ENCODE measurements at places on chromosomes 16 and 17.

DNA sequence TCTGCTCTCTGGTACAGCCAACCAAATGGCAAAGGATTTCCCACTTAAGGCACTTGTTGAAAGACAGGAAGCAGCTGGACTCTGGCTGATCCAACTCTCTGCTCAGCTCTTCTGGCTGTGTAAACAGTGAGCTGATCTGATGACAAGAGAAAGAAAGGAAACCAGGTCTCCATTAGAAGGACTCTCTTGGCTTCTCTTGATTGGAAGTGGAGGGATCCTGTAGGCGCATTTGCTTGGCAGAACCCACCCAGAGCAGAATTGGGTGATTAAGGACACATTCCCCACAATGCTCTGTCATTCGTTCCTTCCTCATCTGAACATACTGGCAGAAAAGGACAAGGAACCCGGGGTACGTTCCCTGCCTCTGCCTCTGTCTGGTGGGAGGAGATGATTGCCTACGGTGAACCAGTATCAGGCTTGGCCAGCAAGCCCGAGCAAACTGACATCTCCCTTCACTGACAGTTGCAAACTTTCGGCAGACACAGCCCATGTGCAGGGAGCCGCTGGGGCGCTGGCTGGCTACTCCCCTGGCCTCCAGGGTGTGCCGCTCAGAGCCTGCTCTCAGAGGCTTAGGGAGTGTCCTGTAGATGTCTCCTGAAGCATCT lies 29.1 kb downstream of the LDHD start:
- peak; percentile 45 for DNase-seq

- no peak for DNase-seq
Measured at GRCh38 chr17:46136820-46137219, 56.4 kb downstream of the KANSL1 start.

GRCh38 chr16:79603055-79603454 lies 2.5 kb upstream of the MAF start:
- DNase-seq = no peak

GRCh38 chr16:28259091-28259780 lies 33.1 kb upstream of the SBK1 start:
- no peak for DNase-seq

DNA sequence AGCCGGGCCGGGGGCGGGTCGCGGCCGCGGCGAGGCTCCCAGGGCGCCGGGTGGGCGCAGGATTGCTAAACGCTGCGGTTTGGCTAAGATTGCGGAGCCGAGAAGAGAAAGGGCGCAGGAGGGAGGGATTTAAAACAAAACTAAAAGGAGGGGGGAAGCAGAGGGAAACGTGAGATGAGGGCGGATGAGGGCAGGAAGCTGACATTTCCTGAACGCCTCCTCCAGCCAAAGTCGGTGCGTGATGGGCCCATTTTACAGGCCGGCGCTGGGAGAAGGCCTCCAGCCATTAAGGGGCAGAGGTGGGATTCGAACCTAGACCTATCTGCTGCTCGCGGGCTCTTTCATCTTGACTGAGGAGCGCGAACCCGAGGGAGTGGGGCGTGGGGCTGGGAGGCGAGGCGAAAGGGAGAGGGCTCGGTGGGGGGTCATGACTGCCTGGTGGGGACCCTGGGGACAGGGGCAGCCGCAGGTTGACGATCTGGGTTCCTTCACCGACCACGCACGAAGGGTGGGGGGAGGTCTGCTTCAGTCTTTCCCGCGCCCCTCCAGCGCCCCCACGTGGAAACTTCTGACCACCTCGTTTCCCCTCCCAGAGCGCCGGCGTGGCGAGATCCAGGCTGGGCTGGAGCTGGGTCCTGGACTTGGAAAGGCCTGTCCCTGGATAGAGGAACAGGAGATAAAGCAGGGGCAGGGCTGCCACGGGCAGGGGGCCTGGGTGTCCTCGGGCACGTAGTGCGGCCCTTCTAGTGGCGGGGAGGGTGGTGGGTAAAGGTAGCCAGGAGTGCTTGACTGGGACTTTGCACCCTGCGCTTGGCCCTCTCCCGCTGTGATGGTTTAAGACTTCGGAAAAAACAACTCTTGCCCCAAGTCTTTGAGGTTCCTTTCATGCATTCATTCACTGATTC lies 3.8 kb upstream of the TAC4 start:
- peak; percentile 58 for DNase-seq

GRCh38 chr16:74738816-74739215 lies 35.8 kb downstream of the FA2H start:
- no peak for DNase-seq

- DNase-seq = no peak
Measured at GRCh38 chr17:50033316-50033715, 22.6 kb upstream of the ITGA3 start.

DNA sequence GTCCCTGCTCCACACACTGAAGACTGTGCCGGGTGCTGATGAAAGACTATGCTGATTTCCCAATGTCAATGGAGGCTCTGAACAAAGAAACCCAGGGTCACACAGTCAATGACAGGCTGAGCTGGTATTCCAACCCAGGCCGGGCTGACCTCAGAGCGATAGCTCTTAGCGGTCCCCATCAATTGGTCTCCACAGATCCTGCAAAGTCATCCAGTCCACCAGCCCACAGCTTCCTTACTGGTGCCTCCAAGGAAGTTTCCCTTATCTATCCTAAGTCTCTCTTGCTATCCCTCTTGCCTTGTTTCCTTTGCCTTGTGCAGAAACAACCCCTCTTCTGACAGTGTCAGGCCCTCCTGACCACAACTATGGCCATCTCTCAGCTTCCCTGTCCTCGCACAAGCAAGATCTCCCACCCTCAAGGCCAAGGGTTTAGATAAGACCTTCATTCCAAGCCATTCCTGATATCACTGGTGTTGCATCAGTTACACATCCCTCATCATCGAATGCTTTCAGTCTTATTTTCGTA lies 52.7 kb upstream of the KSR1 start:
- DNase-seq = no peak

DNA sequence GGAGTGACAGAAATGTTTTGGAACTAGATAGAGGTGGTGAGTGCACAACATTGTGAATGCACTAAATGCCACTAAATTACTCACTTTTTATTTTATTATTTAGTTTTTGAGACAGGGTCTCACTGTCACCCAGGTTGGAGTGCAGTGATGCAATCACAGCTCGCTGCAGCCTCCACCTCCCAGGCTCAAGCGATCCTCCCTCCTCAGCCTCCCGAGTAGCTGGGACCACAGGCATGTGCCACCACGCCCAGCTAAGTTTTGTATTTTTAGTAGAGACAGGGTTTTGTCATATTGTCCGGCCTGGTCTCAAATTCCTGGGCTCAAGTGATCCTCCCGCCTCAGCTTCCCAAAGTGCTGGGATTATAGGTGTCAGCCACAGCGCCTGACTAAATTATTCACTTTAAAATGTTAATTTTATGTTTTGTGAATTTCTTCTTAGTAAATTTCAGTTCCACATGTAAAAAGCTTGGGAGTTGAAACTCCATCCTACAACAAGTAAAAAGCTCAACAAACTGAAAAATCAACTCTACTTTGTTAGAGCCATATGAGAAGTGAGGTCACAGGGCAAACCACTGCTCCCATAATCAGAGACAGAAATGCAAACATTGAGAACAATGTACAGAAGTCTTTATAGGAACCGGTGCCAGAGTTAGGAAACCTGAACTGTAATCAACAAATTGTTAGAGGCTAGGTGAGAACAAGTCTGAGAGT lies 13.8 kb upstream of the SLC5A10 start:
- DNase-seq = no peak

- peak; percentile 78 for DNase-seq
Measured at GRCh38 chr17:66483906-66484305, 181.5 kb downstream of the PRKCA start.

- no peak for DNase-seq
Measured at GRCh38 chr17:13385481-13385911, 216.2 kb downstream of the HS3ST3A1 start.

Data from NCI-H2171 treated with DMSO at 0.1 percent for 48 hours (cell line).